ENCODE measurements at places on chromosomes 2 and 18.

DNA sequence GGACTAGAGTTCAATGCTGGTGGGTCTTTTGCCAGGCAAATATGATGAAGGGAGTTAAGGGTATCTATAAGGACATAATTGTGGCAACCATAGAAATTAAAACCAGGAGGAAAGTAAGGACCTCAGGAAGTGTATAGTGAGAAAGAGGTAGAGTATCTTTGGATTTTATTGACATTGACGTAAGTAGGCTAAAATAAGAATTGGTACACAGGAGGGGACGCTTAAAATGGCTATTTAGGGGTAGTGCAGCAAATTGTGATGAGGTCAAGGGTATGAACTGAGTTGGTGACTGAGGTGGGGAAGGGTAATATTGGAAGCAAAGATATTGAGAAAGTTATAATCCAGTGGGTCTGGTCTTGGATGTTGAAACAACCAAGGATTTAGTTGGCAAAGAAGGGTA, 42.7 kb downstream of the MARCHF7 start:
- DNase-seq, result no peak

GRCh38 chr18:47179520-47179919, 3.4 kb upstream of the IER3IP1 start:
- DNase-seq, result no peak

GRCh38 chr18:596288-596881, 403 bp upstream of the CLUL1 start:
- no peak for DNase-seq

DNA sequence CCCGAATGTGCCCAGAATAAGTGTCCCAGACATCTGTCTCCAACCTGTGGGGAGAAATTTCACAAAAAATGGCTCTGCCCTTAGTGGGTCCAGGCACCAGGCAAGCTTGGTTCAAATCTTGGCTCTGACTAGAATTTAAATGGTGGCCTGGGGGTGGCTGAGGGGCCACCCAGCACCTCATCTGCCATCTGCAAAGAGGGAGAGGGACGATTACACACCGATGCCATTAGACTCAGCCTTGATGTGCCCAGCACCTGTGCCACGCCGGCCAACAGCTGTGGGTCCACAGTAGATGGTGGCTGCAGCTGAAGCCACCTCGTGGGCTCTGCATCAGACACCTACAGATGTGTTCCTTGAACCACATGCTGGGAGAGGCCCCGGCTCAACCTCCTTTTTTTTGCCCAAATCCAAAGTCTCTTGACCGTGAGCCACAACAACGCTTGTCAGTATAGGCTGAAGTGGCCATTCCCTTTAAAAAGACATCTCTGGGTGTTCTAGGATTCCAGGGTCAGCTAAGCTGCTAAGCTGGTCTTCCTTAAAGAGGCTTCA, 222.0 kb upstream of the RAB6C start:
- no peak for DNase-seq

DNA sequence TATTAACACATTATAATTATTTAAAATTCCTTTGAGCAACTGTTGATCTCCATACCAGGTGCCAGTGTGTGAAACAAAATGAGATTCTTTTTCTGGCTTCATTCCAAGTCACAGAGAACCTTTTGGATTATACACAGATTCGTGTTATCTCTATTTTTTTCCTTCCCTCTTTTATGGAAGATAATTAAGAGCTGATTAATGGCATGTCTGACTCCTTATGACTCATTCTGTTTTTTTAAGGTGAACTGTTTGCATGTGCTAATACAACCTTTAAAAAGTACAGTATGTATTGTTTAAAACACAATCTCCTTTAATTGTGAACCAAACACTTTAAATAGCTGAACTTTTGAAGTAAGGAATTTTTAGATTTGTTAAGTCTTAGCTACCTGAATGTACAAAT, 39.3 kb downstream of the PELI1 start:
- no peak for DNase-seq

GRCh38 chr2:58039170-58039611, 7.4 kb upstream of the VRK2 start:
- no peak for DNase-seq

- no peak for DNase-seq
These were observed 131.2 kb upstream of the SOX11 start for GRCh38 chr2:5561006-5561405.

- DNase-seq, result no peak
These were observed 33.4 kb upstream of the SLC9A2 start for GRCh38 chr2:102585847-102586404.

DNA sequence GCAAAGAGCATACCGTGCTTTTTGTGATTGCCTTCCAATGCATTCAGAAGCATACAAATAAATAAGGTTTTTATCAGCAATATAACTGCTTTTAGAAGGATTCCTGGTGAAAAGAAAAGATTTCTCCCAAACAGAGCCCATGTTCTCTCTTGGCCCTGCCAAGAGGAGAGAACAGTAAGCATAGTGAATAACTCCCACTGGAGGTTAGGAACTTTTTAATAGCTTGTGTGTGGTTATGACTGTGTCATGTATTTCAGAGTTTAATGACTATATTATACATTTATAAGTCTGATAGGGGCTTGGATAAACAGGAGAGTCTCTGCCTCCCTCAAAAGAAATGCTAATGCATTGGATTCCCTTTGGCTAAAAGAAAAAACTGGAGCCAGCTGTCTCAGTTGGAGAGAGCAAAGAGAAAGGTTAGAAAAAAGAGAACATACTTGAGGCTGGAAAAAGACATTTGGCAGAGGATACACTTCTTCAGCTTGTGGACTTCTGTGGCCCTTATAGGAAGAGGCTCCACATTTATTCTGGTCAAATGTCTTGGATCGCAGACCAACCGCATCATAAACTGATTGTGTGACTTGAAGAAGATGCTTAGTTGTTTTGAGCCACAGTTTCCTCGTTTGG, 63.0 kb upstream of the SPRED2 start:
- no peak for DNase-seq

DNA sequence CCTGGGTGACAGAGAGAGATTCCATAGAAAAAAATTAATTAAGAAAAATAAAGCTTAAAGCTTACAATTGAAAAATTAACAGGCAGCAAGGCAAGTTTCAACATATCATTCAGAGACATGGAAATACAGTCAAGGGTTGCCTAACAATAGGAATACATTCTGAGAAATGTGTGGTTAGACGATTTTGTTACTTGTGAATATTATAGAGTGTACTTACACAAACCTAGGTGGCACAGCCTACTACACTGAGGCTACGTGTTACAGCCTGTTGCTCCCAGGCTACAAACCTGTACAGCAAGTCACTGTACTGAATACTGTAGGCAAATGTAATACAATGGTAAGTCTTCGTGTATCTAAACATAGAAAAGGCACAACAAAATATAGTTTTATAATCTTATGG, 27.7 kb upstream of the ZBTB7C start:
- no peak for DNase-seq

- no peak for DNase-seq
These were observed 7.6 kb upstream of the COQ10B start for GRCh38 chr2:197445746-197446145.

DNA sequence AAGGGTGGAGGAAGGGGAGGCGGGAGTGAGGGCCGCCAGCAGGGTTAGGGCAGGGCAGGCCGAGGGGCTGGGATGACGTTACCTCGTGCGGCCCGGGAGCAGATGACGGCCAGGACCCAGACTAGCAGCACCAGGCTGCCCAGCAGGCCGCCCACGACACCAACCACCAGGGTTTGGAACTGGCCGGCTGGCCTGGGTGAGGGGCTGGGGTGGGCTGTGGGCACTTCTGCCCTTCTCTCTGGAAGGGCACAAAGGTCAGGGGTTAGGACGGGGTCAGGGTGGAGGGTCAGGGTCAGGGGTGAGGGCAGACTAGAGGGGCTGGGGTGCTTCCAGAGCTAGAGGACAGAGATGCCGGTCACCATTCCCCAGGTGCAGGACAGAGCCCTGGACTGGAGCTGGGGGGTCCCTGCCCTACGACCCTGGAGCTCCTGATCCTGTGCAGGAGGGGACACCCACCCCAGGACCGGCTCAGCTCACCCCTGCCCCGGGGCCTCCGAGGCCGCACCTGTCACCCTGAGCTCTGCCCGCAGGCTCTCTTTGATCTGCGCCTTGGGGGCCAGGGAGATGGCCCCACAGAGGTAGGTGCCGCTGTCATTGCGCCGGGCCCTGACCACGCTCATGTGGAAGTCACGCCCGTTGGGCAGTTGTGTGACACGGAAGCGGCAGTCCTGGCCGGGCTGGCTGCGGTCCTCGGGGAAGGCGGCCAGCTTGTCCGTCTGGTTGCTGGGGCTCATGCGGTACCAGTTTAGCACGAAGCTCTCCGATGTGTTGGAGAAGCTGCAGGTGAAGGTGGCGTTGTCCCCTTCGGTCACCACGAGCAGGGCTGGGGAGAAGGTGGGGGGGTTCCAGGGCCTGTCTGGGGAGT, 6.3 kb downstream of the PDCD1 start:
- DNase-seq, result peak; percentile 1

GRCh38 chr2:85376291-85377065, 21.9 kb downstream of the ELMOD3 start:
- DNase-seq, result no peak

GRCh38 chr2:209694748-209695147, 76.9 kb upstream of the UNC80 start:
- no peak for DNase-seq

- no peak for DNase-seq
These were observed 12.2 kb downstream of the PLEK start for GRCh38 chr2:68377137-68377780.
